Globus pallidus (tissue), 1 donor: ENCODE measurements at places on chromosomes 3 and 15.

- peak; percentile 31 for DNase-seq
Observed at GRCh38 chr3:19947549-19948225, 790 bp downstream of the RAB5A start.

GRCh38 chr3:144662729-144663128 lies 691.1 kb downstream of the DIPK2A start:
- DNase-seq = no peak

GRCh38 chr3:167113035-167113830 lies 266.9 kb downstream of the ZBBX start:
- DNase-seq = no peak

DNA sequence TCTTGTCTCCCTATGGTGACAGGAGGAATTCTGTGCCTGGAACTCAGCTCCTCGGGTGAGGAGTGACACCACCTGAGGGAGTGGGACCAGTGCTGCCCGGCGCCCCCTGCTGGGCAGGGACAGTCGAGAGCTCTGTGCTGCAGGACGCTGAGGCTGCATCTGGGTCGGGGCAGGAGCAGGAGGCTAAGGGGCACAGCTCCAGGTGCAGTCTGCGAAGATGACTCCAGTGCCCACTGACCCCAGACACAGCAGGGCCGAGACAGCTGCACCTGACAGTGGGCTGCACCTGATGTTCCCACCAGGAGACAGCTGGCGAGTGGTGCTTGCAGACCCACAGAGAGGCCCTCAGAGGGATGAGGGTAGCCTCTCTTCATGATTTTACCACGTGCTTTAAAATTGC lies 152.9 kb downstream of the ATP10A start:
- no peak for DNase-seq

- no peak for DNase-seq
Observed at GRCh38 chr15:51971032-51971374, 575 bp downstream of the LEO1 start.

DNA sequence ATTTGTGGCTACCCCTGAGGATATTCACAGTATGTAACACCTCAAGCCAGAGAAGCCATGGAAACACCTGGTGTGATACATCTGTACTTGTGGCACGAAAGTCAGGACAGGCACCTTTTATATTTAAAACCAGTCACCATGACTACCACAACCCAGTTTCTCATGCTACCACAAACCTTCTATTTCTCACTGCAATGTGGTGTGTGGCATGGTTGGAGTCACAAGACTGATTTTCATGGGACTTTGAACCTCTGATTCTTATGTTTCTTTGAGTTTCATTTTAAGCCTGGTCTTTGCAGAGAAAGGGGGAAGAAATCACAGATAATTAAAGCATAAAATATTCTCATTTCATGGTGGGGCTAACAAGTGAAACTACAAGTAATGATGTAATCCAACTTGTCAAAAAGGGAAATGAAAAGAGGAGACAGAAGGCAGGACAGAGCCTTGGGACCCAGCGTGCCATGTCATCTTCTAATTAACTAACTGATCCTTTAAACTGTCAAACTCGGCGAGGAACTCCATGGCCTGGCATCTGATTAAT lies 175.9 kb downstream of the PDZRN3 start:
- no peak for DNase-seq

GRCh38 chr3:26425076-26425475 lies 197.5 kb upstream of the LRRC3B start:
- DNase-seq = no peak

DNA sequence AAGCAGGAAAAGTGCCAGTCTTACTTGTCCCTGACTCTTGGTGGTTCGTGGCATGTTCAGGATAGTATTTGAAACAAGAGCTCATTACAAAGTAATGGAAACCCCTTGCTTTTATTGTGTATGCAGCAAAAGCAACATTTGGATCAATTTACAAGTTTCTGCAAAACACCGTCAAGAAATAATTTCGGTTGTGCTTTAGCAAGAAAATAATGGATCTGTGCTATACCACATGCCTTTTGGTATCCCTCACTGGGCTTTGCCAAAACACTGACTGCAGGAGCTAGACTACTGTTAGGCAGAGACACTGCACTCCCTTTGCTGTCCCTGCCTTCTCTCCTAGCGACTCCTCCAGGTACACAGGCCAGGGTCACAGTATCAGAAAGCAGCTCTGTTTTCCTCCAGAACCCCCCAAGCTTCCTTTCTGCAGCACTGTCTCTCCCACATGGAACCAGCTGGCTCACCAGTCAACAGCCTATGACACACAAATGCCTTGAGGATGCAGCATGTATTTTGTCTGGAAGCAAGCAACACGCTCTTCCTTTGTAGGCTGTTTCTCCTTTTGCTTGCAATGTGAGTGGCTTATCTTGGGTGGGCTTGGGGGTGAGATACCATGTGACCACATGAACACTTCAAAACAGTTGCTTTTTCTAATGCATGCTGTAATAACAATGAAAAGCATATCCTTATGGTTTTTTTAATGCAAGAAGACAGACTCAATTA lies 111.4 kb downstream of the PGPEP1L start:
- no peak for DNase-seq

GRCh38 chr15:67072958-67073357 lies 7.6 kb downstream of the SMAD3 start:
- no peak for DNase-seq

DNA sequence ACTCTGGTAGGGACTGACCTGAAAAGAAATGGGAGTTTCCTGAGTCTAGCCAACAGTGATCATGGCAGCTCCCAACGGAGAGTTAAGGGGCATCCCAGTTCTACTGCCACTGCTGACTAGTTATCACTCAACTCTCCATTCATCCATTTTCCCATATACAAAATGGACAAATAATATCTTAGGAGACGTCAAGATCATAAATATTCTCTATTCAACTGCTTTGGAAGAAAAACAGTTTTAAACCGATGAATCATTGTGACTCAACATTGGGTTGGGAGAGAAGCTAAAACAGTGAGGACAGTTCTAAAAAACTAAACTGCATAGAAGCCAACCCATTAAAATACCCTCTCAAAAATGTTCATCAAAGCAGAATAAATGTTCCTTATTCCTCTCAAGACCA lies 57.6 kb upstream of the CHRM5 start:
- no peak for DNase-seq

DNA sequence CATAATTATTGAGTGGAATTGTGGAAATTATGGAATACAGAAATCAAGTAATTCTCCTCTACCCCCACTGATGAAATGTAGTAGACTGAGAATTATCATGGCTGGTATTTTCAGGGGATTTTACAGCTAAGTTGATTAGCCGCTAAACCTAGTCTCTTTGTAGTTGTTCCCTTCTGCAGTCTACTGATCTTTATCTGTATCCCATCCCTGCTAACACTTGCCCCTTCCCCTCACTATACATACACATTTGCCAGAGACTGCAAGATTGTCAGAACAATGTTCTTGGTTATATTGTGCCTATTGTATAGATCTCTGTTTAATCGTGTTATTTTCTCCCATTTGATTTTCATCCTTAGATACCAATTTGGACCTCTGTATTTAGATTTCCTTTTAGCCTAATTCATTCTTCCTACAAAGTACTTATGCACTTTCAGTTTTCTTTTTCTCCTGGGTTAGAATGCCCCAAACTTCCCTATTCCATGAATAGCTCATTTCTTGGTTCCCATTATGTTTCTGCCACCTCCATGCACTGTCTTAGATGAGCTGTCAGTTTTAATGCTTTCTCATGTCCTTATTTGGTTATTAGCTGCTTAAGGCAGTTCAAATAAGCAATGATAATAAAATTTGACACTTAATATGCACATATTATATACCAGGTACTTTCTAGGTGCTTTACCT lies 86.9 kb downstream of the CDIN1 start:
- peak; percentile 13 for DNase-seq

GRCh38 chr3:156511987-156512677 lies 42.8 kb downstream of the SSR3 start:
- no peak for DNase-seq

- DNase-seq = no peak
Observed at GRCh38 chr3:14533457-14533958, 6.6 kb downstream of the GRIP2 start.

DNA sequence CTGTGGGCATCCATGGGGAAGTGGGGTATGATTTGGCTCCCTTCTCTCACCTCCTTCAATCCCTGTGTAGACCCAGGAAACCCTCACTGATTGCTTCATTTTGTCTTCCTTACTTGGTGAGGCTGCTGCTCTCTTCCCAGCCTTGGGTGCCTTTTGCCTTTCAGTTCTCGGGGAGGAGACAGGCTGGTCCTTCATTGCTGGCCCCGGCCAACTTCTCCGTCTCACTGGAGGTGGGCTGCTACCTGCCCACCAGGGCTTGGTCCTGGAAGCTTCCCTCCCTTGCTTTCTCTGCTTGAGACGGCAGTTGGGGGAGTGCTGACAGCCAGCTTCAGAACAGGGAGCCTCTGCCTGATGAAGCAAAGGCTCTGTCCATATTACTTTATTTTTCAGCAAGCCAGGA lies 4.7 kb downstream of the FOXL2 start:
- DNase-seq = no peak

GRCh38 chr3:27323087-27323570 lies 46.1 kb downstream of the NEK10 start:
- DNase-seq = no peak

DNA sequence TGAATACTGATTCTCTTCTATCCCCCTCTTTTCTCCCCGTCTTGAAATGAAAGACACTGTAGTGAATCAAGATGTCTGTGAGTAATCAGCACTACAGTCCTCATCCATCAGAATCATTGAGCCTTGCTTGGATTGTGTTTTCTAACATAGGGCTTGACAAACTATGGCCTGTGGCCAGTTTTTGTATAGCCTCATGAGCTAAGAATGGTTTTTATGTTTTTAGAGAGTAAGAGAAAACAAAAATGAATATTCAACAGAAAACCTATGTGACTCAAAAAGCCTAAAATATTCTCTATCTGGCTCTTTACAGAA lies 55.2 kb downstream of the PPM1L start:
- no peak for DNase-seq

DNA sequence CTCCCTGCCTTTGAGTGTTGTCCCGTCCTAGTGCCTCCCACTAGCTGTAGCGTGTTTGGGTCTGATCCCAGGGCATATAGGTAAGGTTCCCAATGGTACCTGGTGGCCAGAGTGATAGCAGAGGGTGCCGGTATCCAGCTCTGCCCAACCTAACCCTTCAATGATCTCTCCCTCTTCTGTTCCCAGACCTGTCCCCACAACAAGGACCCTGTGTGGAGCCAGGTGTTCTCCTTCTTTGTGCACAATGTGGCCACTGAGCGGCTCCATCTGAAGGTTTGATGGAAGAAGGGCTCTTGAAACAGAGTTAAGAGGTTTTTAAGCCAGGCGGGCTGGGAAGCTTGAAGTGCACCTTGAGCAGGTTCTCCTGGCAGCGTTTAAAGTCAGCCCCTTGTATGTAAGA lies 35.5 kb downstream of the ESYT3 start:
- DNase-seq = no peak

GRCh38 chr3:47985381-47985780 lies 30.8 kb downstream of the MAP4 start:
- no peak for DNase-seq

GRCh38 chr15:48720646-48721045 lies 75.1 kb upstream of the FBN1 start:
- no peak for DNase-seq

- no peak for DNase-seq
Observed at GRCh38 chr3:14773281-14773680, 45.5 kb upstream of the FGD5 start.

DNA sequence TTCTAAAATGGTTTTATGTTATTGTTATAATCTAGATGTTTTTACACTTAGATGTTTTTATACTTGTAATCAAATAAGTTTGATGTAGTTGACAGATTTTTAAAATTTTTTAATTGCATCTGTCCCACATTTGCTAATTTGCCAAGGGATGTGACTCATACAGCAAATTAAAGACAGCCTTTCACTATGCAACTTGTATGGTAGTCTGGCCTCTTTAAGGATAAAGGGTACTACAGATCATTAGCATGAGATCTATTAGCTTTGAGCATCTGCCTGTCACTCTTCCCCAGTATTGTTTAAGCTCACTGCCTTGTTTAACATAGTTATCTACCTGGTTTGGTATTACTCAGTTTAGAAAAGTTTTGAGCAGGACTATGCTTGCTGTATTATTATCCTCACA lies 83.0 kb downstream of the NPTN start:
- DNase-seq = no peak

DNA sequence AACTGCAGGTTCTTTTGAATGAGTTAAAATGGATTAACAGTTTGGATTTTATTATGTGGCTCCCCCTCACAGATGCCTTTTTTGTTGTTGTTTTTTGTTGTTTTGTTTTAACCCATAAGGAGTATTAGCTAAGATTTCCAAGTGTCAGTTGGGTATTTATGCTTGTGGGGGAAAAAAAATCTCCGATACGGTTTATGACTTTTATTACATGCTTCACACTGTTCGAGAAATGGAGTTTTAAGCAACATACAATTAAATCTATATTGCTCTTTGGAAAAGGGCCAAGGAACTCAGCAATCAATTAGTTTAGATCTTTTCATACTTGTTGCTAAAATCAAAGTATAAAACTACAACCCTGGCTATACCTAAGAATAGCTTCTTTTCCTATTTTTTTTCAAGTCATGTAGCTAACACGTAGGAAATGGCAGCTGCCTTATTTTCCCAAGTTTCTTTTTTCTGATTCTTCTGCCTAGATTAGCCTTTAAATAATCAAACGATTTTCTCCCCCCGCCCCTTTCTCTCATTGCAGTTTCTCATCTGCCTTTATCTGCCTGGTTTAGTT lies 16.0 kb downstream of the NR2F2 start:
- no peak for DNase-seq

DNA sequence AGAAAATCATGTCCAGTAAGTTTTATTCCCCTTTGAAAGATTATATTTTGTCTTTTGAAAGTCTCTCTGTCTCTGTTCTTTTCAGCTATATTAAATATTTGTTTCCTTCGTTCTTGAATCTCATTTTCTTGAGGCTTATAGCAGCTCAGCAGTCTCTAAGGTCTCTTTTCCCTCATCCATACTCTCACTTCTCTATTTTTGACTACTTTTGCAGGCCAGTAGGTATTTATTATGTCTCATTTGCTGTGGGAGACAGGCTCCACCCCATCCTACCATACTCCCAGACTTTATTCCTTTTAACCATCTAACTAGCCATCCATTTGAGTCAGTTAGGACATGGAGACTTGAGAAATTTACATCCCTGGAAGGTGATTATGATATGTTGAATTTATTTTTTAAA lies 71.0 kb downstream of the FILIP1L start:
- DNase-seq = no peak

DNA sequence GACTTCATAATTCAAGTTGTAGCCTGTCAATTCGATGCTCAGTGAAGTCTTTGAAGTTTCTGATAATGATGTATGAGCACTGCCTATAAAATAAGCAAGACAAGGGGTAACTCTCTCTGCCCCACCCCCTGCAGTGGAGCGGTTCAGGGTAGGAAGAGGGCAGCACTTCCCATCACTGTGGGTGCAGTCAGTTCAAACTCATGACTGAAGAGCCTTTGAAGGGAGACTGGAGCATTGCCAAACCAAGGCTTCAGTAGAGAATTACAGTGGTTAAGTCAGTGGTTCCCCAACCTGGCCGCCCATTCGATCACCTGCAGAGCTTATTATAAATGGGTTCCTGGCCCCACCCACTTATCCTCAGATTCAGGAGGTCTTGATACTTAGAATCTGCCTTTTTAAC lies 190.6 kb downstream of the SHQ1 start:
- DNase-seq = peak; percentile 50
